Stimulated activated CD8-positive, alpha-beta memory T cell treated with anti-CD3 and anti-CD28 coated beads, Interleukin-7, amount 100 ng/mL, for 1 hour (primary cell): ENCODE measurements at places on chromosomes 13 and 19.
A peak's percentile ranks its signal among the peaks of the same experiment; 100 is the strongest.

DNA sequence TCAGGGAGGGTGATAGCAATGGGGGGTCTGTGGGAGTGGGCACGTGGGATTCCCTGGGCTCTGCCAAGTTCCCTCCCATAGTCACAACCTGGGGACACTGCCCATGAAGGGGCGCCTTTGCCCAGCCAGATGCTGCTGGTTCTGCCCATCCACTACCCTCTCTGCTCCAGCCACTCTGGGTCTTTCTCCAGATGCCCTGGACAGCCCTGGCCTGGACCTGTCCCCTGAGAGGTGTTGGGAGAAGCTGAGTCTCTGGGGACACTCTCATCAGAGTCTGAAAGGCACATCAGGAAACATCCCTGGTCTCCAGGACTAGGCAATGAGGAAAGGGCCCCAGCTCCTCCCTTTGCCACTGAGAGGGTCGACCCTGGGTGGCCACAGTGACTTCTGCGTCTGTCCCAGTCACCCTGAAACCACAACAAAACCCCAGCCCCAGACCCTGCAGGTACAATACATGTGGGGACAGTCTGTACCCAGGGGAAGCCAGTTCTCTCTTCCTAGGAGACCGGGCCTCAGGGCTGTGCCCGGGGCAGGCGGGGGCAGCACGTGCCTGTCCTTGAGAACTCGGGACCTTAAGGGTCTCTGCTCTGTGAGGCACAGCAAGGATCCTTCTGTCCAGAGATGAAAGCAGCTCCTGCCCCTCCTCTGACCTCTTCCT, 9.3 kb upstream of the CEACAM7 start:
- DNase-seq = no peak

- DNase-seq = no peak
These were observed 1.1 kb downstream of the CYP2S1 start for GRCh38 chr19:41194157-41194552.

- no peak for DNase-seq
These were observed 15.7 kb upstream of the PGLS start for GRCh38 chr19:17495639-17496296.

DNA sequence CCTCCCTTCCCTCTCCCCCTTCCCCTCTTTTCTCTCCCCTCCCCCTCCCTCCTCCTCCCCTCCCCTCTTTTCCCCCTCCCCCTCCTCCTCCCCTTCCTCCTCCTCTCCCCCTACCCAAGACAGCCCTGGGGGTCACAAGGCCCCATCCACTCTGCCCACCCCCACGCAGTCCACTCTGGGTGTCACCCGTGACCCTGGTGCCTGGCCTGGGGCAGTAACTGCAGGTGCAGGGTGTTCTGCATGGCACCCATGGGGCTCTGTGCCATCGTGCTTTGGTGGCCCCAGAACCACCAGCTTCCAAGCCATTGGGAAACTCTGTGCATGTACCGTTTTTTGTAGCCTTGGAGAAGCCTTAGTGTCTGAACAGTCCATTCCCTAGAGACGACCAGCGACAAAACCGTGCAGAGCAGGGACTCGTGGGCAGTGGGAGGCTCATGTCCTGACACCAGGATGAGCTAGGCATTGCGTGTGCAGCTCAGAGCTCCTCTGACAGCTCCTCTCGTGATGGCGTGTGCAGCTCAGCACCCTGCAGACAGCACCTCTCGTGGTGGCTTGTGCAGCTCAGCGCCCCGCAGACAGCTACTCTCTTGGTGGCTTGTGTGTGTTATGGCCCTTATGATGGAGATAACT, 43.7 kb upstream of the F7 start:
- no peak for DNase-seq

- DNase-seq = no peak
These were observed 20.2 kb downstream of the ATP8A2 start for GRCh38 chr13:25391932-25392331.

DNA sequence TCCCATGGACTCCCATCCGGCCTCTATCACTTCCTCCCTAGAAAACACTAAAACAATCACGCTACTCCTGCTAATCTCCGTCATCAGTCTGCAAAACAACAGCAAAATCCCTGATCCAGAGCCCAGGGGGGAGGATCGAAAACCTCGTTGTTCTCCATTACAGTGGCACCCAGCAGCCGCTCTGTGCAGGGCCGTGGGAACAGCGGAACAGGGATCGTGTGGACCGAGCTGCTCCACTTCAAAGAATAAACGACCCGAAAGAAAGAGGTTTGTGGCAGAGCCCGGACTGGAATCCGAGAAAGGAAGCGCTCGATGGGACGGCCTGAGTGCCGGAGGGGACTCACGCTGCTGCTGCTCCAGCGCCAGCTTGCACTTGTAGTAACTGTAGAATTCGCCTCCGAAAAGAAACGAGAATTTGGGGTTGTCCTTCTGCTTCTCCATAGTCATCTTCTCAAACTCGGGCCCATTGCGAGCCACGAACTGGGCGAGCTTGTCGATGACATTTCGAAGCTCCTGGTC, 652 bp downstream of the CHERP start:
- DNase-seq = no peak

DNA sequence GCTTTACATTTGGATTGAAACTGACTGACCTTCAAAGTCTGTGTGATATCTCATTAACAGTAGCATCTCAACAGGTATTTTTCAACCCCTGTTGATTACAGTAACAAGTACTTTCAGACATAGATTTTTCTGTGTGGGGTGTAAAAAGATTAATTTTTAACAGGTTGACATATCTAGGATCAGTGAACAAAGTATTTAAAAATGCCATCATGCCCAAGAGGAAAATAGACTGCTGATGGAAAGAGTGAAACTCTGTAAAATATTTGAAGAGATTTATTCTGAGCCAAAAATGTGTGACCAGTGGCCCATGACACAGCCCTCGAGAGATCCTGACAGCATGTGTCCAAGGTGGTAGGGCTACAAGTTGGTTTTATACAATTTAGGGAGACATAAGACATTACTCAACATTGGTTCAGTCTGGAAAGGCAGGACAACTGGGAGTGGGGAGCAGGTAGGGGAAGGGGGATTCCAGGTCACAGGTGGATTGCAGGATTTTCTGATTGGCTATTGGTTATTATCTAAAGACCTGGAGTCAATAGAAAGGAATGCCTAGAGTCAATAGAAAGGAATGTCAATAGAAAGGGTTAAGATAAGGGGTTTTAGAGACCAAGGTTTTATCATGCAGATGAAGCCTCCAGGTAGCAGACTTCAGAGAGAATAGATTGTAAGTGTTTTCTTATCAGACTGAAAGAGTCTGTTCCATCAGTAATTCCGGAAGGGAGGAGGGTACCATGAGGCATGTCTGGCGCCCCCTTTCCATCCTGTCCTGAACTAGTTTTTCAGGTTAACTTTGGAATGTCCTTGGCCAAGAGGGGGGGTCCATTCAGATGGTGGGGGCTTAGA, 29.1 kb downstream of the TNFRSF19 start:
- no peak for DNase-seq

DNA sequence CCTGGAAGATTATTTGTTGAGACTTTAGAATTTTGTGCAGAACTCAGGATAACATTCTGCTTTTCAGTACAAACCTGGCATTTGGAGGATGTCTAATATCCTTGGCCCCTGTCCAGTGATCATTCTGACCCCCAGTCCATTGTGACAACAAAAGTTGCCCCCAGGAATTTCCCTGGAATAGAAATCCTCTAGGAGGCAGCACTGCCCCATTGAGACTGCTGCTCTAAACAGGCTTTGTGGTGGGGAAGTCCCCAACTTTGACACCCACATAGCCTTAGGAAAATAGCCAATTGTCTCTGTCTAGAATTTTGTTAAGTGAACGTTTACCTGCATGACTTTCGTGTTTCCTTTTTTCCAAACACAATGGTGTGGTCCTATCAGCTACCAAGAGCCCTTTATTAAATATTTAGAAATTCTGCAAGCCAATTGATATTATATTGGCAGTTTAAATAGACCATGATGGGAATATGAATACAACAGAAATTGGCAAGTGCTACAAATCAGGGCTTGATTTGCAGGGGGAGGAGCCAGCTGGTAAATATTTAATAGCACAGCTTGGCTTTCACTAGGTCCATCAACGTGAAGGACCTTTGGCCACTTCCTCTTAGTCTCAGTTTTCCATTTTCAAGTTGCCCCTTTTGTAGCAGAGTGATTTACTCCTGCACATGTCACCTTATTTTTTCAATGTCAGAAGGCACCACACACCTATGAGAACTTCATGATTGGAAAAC, 451.7 kb downstream of the EFNB2 start:
- DNase-seq = no peak

DNA sequence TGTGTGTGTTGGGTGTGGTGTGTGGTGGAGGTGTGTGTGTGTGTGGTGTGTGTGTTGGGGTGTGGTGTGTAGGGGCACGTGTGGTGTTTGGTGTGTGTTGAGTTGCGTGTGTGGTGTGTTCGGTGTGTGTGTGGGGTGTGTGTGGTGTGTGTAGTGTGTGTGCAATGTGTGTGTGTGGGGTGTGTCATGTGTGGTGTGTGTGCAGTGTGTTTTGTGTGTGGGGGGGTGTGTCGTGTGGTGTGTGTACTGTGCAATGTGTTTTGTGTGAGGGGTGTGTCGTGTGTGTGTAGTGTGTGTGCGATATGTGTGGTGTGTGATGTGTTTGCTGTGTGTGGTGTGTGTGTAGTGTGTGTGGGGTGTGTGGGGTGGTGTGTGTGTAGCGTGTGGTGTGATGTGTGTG, 6.0 kb upstream of the KPTN start:
- no peak for DNase-seq

DNA sequence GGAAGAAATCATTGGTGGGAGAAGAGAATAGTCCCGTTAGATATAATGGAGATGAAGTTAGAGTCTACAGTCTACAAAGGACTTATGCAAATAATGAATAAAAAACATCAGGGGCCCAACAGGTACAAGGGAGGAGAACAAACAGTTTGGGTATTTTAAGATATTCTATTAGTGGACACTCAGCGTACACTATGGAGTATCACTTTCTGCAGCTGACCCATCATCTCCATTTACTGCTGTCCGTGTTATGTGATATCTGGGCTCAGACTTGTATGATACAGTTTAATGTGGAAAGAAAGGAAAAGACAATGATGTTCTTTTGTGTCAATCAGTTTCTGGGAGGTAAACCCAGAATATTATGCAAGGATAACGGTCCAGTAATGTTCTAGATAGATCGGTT, 126.2 kb downstream of the RAB20 start:
- no peak for DNase-seq

GRCh38 chr19:8123683-8124082, 25.7 kb downstream of the FBN3 start:
- DNase-seq = no peak

GRCh38 chr13:44934724-44935123, 54.5 kb downstream of the NUFIP1 start:
- DNase-seq = no peak

- DNase-seq = no peak
These were observed 2.2 kb downstream of the TJP3 start for GRCh38 chr19:3710265-3710812.

DNA sequence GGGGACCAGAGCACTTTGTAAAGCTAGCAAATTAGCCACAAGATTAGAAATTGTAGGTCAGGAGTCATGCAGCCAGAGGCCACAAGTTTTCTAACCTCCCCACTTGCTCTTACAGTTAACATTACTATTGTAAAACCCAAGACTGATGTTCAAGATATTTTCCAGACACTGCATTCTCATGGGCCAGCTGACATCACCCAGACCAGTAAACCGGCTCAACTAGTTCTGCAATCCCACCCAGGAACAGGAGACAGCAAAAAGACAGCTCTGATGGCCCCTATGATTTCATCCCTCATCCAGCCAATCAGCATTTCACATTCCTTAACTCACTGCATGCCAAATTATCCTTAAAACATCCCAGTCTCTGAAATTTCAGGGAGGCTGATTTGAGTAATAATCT, 178.5 kb downstream of the PRR20E start:
- no peak for DNase-seq

GRCh38 chr13:26742691-26743358, 17.8 kb downstream of the GPR12 start:
- DNase-seq = no peak

DNA sequence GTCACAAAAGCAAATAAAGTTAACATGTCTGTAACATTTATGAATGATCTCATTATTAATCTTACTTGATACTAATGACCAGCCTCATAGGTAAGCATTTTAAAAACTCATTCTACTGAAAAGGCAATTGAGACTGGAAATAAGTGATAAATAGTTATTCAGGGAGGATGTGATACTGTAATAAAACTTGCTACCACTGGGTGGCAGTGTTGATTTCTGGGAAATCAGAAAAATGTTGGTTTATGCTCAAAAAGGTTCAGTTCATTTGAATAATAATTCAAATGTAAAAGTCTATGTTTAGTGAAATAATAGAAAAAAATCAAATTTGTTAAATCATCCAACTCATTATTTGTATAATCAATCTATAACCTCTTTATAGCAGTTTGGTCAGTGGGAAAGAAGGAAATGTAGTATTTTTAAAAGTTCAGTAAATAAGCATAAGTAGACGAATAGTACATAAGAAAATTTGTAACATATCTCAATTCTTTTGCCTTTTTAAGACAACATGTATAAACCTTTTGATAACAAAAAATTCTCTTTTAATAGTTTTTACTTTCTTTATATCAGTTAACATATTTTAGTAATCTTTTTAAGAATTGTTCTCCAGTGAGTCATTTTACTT, 9.6 kb downstream of the ABHD13 start:
- no peak for DNase-seq

- DNase-seq = no peak
These were observed 487.8 kb downstream of the KCTD12 start for GRCh38 chr13:76398425-76398824.

GRCh38 chr13:99215184-99215830, 14.7 kb downstream of the UBAC2 start:
- DNase-seq = peak; percentile 19

GRCh38 chr19:3821156-3821555, 35.0 kb upstream of the MATK start:
- DNase-seq = no peak

DNA sequence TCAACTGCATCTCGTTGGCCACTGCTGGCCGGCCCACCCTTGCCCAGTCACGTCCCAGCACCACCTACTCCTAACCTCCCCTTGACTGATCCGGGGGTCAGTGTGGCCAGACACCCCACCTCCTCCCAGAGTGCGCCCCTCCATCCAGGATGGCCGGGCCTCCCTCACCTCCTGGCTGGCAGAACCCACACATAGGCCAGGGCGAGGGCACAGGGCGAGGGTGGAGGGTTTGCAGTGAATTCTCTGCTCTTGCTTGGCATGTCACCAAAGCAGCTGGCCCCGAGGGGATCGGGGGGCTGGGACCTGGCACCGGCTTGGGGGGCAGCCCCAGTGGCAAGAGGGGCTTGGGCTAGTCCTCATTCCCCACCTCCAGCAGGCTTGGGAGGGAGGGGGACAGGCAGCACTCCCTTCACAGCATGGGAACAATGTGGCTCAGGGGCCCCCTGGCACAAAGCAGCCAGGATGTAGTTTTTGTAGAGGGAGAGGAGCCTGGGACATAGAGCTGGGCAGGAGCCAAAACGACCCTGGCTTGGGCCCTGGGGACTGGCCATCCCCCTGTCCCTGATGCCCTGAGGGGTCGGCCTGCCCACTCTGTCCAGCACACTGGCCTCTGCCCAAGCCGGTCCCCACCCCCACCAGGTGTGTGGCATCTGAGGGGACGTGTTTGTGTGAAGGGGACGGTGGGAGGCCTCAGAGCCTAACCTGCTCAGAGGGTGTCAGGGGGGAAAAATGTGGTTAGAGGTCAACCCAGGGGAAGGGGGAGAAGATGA, 28.5 kb upstream of the ASF1B start:
- no peak for DNase-seq
